SHP77 treated with DMSO at 0.1 percent for 48 hours (cell line): ENCODE measurements at places on chromosomes 2 and 18.

DNA sequence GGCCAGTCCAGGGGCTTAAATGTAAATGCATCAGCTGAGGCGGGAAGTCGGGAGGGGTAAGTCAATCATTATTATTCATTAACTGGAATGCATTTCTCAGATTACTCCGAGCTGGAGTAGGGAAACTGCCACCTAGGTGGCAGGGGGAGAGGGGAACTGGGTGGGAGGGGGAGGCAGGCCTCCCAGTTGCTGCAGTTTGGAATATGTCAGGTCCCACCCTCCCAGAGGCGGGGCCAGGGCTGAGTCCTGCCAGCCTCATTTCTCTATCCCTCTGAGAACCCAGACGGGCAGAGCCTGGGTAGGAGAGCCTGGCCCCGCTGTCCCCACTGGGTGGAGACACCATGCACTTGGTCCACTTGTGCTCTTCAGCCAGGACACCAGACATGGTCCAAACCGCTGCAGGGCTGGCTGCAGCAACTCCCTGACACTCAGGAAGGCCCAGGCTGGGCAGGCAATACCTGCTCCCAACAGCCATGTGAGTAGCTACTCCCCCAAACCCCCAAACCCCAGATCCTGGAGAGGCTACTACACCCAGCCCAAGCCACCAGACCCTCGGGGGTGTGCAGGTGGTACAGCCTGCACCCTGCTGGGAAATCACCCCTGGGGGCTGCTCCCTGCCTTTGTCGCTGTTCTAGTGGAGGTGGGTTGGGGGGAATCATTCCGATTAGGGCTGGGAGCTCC, at the start of gene GPBAR1:
Gene GPBAR1, plus strand, starts transcription at position 274 of the 681 bp plus-strand sequence. CDS start 1,710 bp downstream, outside the sequence.
- DNase-seq = no peak

- DNase-seq = no peak
Observed at GRCh38 chr18:76232779-76233178, 262.3 kb downstream of the ZNF516 start.

DNA sequence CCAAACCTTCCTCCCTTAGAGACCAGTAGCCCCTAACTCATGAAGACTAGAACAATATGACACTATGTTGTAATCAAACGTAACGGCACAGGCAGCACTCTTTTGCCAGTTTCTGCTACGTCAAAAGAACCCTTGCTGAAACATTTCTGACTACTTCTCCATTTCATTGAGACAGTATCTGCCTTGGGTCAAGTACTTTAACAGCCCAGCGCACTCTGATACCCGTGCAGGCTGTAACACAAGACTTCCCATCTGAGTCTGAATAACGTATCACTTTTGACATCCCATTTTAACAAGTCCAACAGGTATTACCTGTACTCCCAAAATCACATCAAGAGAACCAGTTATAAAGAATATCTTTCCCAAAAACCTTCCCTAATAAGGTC, 38.4 kb downstream of the TBC1D8 start:
- DNase-seq = no peak

DNA sequence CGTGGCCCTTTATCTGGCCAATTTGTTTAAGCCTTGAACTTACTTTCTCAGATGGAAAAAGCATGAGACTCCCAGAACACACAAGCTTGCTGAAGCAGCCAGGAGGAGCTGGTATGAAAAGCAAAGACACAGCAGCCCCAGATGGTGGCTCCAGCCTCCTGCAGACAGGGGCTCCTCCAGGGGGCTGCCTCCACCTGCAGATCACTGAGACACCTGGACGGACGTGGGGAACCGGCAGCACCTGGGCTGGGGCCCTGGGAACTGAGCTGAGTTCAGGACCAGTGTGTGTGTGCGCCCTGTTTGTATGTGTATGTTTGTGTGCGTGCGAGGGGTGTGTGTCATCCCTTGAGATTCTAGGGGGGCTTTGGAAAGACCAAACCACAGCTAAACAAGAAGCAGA, 8.6 kb downstream of the CYS1 start:
- DNase-seq = no peak

DNA sequence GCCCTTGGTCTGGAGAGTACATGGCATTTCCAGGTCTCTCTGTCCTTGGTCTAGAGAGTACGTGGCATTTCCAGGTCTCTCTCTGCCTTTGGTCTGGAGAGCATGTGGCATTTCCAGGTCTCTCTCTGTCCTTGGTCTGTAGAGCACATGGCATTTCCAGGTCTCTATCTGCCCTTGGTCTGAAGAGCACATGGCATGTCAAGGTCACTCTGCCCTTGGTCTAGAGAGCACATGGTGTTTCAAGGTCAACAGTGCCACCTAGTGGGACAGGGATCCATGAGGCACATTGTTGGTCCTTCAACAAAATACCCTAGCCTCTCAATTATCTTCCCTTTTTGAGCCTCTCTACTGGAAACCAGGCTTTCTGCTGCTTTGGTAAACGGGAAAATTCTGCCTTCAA, 250.2 kb downstream of the OTX1 start:
- no peak for DNase-seq

- no peak for DNase-seq
Observed at GRCh38 chr2:138020432-138020831, 56.2 kb downstream of the HNMT start.

- DNase-seq = no peak
Observed at GRCh38 chr2:112661656-112662305, 16.0 kb downstream of the SLC20A1 start.

- no peak for DNase-seq
Observed at GRCh38 chr2:32008805-32009515, 1.8 kb downstream of the MEMO1 start.
